ACHN (cell line): ENCODE measurements at places on chromosomes 3 and 15.

DNA sequence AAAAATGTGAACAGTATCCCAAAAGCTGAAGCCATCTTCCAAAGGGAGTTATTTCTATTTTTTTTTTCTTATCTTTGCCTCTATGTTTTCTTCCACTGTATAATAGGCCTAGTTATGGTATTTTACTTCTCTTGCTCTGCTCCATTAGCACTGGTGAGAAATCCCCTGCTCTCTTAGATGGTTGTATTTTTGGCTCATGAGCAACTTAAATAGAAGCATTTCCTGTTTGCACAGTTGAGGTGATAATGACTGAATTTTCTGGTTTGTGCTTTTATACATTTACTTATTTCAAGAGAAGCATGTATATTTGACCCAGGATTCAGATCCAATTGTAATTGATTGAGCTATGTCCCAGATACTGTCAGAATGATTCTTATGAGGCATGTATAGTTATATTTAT lies 61.6 kb upstream of the CD200R1L start:
- DNase-seq: no peak

DNA sequence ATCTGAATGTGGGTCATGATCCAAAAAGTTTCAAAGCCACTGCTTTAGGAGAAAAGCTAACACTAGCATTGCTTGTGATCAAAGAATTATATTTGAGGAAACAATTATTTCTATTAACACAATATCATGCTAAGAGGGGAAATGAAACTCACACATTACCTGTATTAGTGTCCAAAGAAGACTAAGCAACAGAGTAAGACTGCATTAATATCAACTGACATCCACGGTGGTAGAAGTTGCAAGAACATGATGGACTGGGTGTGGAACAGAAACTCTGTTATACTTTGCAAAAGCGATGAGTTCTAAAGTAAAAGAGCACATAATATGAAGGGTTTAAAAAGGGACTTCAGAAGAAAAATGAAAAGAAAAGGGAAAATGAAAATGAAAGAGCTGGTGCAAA lies 648.3 kb upstream of the NECTIN3 start:
- no peak for DNase-seq

DNA sequence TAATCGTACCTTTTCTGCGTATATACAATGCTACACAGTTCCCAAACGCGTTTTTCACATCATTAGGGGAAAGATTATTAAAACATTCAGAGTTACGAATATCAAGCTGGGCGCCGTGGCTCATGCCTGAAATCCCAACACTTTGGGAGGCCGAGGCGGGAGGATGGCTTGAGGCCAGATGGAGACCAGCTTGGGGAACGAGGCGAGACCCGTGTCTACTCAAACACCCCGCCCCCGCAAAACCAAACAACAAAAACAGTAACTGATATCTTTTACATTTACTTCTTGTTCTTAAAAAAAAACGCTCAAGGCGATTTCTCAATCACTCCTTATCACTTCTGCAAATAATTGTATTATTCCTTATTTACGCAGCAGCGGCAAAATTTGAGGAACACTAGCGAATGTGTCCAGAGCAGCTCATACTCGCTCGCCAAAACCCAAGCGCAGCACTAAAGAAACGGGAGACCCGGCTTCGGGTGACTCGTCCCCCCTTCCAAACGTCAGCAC lies 1.2 kb downstream of the ZBTB11 start:
- no peak for DNase-seq

- no peak for DNase-seq
Observed at GRCh38 chr3:59444294-59444671, 394.5 kb upstream of the CFAP20DC start.

DNA sequence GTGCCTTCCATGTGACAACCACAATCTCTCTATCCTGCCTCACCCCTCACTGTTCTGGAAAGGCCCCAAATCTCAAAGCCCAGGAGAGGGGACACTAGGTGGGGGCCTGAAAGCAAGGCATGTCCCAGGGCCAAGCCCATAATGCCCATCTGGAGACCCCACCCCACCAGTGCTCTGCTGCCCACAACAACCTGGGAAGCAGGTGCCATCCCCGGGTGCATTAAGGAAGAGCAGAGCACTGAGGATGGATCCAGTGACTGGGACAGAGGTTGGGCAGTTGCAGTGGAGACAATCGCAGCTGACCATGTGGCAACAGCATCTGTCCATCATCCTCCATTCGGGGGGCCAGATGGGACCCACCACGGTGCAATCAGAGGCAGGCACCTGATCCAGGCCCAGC lies 106.2 kb upstream of the PRR20G start:
- DNase-seq: no peak

GRCh38 chr3:187016639-187017345 lies 86.5 kb downstream of the ST6GAL1 start:
- DNase-seq: no peak

DNA sequence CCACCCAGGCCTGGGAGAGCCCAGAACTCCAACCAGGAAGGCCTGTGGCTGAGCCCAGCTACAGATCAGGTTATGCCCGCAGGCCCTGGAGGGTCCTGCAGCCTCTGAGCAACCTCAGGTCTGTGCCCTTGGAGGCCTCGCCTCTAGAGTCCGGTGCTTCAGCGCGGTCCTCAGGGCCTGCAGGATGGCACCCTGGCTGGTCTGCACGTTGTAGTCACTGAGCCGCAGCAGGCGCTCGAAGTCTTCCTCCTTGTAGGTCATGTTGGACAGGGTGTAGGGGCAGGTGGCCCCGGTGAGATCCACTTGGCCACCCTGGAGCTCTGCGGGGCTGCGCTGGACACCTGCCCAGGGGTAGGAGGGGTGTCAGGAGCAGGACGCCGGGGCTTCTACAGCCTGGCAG lies 25.8 kb downstream of the PLA2G4D start:
- DNase-seq: no peak

DNA sequence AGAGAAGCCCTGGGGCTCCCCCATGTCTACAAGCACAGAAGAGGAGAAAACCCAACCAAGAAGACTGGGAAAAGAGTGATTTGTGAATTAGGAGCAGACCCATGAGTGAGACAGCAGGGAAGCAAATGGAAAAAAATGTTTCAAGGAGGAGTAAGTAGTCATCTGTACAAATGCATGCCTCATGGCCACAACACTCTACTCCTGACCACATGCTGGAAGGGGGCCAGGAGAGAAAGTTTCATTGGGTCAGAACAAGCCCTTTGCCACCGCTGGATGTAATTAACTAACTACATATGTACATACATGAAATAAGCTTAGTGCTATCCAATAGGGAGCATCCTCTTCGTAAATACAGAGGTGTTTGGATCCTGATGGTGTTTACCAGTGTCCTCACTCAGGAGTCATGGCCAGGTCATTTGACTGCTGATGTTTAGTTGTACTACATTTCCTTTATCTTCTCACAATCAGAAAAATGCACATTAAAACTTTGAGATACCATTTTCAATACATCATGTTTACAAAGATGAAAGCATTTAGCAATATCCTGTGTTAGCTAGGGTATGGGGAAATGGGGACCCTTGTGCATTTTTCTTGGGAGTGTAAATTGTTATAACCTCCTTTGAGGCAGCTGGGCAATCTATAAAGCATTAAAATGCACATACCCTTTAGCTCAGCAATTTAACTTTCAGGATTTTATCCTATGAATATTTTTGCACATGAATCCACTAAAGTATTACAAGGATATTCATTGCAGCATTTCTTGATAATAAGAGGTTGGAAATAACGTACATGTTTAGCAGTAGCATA lies 27.1 kb downstream of the CLRN1 start:
- DNase-seq: peak; percentile 1

DNA sequence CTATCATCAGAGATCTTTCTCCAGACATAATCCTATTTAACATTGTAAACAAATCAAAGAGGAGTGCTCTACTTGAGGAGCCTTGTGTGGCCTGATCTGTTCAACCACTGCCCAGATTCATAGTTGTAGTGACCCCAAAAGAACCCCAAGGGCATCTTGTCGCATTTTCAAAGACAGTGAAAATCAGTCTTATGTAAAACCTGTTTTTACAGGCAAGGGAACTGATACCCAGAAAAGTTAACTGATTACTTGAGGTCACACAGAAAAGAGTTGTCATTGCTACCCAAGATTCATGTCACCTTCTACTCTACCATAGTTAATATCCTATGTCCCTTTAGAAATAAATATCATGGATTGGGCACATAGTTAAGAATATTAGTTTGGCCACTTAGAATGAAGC lies 40.5 kb upstream of the ARPP21 start:
- no peak for DNase-seq

- no peak for DNase-seq
Observed at GRCh38 chr3:64813326-64813725, 125.5 kb upstream of the ADAMTS9 start.

GRCh38 chr3:108394563-108394962 lies 98.2 kb downstream of the HHLA2 start:
- no peak for DNase-seq
